Stimulated activated CD4-positive, alpha-beta T cell treated with anti-CD3 and anti-CD28 coated beads, Interleukin-4, amount 100 ng/mL, for 24 hours (primary cell): ENCODE measurements at places on chromosomes 1 and 21.
A peak's percentile ranks its signal among the peaks of the same experiment; 100 is the strongest.

DNA sequence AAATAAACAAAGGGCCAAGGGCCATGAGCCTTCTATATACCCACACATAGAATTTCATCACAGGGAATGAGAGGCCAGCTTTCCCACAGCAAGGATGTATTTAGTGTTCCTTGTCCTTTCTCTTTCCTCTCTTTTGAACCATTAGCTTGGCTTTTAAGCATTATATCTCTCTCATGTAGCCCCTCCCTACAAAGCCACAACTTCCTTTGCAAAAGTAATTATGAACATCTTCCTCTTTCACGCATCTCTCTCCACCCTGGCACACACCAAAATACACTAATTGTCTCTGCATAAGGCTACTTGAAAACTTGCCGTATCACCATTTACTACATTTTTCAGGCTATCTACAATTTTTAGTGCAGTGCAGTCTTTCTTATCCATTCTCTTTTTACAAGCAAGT lies 1.9 kb upstream of the AK5 start:
- DNase-seq = no peak

GRCh38 chr1:152148981-152149380 lies 10.0 kb downstream of the RPTN start:
- no peak for DNase-seq

GRCh38 chr1:192005976-192006375 lies 152.3 kb upstream of the RGS18 start:
- no peak for DNase-seq

GRCh38 chr1:93845538-93846205 lies 33.3 kb downstream of the DNTTIP2 start:
- DNase-seq = peak; percentile 56

- no peak for DNase-seq
These were observed 5.2 kb upstream of the HLX start for GRCh38 chr1:220873868-220874655.

DNA sequence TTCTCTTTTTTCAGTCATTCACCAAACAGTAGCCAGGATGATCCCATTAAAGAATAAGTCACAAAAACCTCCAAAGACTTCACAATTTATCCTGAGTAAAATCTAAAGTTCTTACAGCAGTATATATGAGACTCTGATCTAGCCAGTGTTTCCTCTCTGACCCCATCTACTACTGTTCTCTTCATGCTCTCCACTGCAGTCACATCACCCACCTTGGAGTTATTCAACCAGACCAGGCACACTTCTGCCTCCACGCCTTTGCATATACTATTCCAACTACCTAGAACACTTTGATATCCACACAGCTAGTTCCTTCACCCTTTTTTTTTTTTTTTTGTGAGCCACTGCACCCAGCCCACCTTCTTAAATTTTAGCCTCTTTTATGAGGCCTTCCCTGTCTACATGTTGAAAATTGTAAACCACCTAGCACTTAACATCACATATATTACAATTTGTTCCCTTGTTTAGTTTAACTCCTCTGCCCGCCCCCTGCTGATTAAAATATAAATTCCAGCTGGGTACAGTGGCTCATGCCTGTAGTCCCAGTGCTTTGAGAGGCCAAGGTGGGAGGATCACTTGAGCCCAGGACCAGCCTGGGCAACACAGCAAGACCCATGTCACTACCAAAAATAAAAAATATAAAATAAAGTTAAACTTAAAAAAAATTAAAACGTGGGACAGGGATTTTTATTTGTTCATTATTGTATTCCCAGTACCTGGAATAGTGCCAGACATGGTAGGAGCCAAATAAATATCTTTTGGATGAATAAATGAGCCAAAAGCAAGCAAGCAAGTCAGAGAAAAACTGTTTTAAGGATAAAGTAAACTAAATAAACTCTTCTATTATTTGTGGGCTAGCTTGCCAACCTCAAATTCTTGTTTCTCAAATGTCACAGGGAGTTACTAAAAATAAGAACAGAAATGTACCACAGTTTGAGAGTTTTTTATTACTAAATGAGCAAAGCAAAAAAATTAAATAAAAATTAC lies 35.2 kb upstream of the MUTYH start:
- no peak for DNase-seq

DNA sequence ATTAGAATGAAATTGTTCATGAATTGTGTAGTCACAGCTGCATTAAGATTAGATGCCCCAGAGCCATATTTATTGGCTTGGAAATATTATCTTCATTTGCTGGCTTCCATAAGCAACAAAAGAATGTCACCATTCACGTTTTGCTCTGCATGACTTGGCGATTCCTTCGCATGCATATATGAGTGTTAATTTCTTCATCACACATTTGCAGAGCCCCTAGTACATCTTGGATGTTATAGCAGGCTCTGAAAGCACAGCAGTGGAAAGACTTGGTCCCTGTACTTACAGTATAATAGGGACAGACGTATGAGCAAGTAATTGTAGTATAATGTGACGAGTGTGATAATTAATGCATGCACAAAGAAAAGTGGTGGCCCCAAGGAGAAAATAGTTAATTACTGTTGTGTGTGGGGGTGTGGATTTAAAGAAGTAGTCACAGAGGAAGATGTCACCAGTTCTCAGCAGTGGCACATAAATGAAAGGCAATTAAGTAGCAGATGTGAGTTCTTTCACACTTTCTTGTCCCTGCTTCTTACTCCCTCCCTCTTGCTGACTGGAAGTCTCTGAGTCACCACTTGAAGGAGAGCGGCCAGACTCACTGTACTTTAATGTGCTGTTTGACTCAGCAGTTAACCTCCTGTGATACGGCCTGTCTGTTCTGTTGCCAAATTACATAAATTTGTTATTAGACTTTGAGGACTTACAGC lies 21.0 kb downstream of the S100A10 start:
- peak; percentile 56 for DNase-seq

DNA sequence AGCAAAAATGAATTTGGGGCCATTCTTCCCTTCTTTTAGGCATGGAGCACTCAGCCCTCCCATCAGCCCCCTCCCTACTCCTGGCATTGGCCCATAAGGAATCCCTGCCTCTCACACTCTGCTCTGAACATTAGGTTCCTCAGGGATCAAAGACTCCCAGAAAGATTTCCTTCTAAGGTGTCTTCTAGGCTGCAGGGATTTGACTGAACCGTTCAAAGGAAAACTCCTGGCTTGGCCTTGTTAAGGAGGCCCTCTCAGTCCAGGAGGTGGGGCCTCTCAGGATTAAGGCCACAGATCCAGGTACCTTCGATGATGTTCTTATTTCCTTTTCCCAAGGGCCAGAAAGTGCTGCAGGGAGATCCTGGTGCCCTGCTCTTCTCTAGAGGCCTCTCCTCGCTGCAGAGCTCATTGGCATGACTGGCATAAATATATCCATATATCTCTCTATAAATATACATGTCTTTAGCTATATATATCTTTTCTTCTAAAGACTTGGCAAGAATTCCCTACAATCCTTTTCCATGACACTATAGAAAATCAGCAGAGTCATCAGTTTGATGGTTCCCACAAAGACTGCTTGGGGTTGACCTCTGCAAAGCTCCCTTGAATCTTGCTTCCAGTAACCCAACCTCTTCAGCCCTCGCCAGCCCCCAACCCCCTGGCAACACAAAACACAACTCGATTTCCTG lies 59.1 kb downstream of the PLXNA2 start:
- no peak for DNase-seq

DNA sequence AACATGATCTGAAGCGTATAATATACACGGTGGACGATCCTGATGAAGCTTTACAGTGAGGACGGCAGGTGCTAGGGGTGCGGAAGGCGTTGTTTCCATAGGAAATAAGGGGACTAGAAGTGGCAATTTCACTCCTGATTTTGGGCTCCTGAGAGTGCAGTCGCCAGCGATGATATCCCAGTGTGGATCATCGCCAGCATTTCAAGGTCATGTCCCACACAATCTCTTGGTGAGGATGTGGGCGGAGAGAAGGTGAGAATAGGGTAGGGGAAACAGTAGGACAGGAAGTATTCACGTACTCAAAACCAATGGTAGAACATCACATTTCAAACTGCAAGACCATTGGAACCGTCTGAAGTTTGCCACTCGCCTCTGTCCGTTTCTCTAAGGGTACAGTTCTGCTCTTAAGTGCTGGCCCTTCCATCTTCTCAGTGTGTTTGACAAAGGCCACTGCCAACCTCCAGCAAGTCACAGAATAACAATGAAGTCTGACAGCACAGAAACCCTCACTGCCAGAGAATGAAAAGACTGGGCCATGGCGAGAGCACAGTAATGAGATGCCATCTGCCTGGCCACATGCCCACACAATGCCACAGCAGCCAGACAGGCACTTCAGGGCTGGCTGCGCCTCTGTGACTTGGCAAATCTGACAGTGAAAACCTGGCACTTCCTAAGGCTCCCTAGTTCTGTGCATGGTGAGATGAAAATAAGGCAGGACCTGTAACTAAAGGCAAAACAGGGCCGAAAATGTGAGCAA lies 27.9 kb downstream of the PCSK9 start:
- DNase-seq = no peak

- no peak for DNase-seq
These were observed 32.6 kb downstream of the PIGM start for GRCh38 chr1:159999204-159999603.

GRCh38 chr1:221782970-221783369 lies 41.1 kb upstream of the DUSP10 start:
- no peak for DNase-seq

DNA sequence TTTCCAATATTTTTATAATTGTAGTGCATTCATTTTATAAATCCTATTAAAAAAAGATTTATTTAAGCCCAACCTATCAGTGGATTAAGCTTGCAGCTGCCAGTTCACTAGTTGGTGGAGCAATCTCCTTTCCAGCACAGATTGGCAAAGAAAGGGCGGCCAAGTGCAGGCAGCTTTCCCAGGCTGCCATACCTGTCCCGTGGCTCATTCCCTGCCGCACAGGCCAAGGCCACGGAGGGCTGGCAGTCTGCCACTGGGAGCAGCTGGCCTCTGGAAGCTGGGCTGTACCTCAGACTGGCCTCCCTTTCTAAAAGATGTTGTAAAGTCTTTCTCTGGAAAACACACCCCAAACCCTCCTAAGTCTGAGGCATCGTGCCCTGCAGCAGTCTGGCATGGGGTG lies 74.2 kb downstream of the SIM2 start:
- no peak for DNase-seq

- DNase-seq = no peak
These were observed 887 bp downstream of the HES2 start for GRCh38 chr1:6418668-6419396.

- DNase-seq = peak; percentile 80
These were observed 2.8 kb downstream of the RGS16 start for GRCh38 chr1:182601416-182601786.

- DNase-seq = peak; percentile 47
These were observed 229.2 kb upstream of the CAMK1G start for GRCh38 chr1:209354111-209354839.

- DNase-seq = no peak
These were observed 139.5 kb downstream of the GLIS1 start for GRCh38 chr1:53599481-53599880.

DNA sequence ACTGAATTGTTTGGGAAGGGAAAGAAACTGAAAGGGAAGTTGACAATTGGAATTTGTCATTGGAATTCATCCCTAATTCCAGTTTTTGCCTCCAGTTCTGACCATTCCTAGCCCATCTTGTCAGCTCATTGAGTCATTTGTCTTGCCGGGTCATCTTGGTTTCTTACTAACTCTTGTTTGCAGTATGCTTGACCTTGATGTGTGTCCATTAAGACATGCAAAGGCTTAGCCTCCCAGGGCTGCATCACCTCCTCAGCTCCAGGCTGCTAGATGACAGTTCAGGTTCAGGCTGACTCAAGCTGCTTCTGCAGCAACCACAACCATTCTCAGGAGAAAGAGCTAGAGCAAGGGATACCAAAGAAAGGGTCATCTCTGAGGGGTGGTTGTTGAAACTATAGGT lies 151.3 kb upstream of the PTGFR start:
- DNase-seq = no peak

GRCh38 chr1:23422241-23422877 lies 2.2 kb downstream of the TCEA3 start:
- peak; percentile 37 for DNase-seq

GRCh38 chr1:238052496-238053266 lies 162.0 kb upstream of the ZP4 start:
- no peak for DNase-seq

DNA sequence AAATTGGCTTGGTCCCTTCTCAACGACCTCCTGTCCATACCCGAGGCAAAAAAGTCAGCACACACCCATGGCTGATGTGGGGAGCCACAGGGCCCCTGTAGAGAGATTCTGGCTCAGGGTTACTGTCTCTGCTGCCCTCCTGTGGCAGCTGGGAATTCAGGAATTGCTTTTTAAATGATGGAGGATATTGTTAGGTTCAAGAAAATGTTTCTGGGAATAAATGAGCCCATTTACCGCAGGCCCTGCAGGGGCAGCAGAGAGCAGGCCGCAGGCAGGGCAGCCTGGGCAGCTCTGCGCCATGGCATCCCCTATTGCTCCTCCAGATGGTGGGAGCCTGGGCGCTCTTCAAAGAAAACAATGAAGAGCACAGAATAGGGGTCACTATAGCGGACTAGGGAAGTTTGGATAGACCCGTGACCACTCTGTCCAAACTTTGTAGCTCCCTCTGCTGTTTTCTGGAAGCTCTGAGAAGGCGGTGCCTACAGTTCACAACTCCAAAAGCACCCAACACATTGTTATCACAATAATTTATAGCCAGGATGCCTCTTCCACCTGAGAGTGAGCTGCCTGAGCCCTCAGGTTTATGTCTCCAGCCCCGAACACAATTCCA lies 201.1 kb downstream of the BACH1 start:
- no peak for DNase-seq

GRCh38 chr1:14298806-14299205 lies 299.7 kb upstream of the KAZN start:
- no peak for DNase-seq

DNA sequence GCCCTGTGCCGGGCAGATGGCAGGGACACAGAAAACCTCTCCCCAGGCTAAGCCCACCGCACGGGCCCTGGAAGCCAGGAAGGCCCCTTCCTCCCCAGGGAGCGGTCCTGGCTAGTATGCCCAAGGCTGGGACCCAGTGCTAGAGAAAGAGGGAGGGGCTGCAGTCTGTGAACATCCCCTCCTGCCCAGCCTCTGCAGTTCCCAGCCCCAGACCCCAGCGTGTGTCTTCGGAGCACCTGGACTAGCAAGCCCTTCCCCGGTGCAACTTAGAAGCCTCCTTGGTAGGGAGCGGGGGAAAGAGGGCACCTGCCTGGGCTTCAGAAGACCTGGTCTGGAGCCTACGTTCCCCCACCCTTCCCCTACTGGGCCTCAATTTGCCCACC lies 2.1 kb downstream of the PLEKHG5 start:
- no peak for DNase-seq

GRCh38 chr1:228415221-228415620 lies 1.4 kb downstream of the TRIM17 start:
- DNase-seq = no peak

- peak; percentile 85 for DNase-seq
These were observed 65.9 kb downstream of the PIK3CD start for GRCh38 chr1:9717193-9718005.
